ENCODE measurements at places on chromosomes 13 and 19. TPM values are rescaled to one million over a fixed set of nuclear protein-coding genes. Genes with fewer than 3 reads are reported as not detected.

GRCh38 chr13:25114220-25114619 lies 18.3 kb downstream of the PABPC3 start:
- peak; percentile 28 for DNase-seq

The ENOX1 gene
- not detected for total RNA-seq

DNA sequence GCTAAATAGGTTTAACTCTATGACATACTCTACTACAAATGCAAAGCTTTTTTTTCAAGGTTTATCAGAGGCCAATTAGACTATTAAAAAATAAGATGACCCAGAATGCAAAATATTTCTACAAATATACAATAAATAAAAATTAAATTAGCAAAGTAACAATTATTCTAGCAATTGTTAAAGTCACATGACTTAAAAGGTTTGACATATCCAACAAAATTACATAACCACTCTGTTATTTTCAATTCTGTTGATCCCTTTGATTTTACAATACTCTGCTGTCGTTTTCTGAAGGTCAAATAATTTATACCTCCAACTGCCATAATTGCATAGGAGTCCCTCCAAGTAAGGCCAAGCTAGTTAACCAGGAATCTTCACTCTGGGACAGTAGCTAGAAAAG lies 292.6 kb upstream of the MIR17HG start:
- DNase-seq = no peak

The MTUS2 gene
- total RNA-seq = 0.13 TPM

The IFNL4 gene
- not detected for total RNA-seq

- no peak for DNase-seq
Observed at GRCh38 chr13:100106005-100106404, 17.1 kb downstream of the PCCA start.

GRCh38 chr13:48234566-48235340 lies 1.7 kb downstream of the ITM2B start:
- no peak for DNase-seq

The CCL25 gene
- 158 TPM for total RNA-seq

The ZSCAN4 gene
- not detected for total RNA-seq

DNA sequence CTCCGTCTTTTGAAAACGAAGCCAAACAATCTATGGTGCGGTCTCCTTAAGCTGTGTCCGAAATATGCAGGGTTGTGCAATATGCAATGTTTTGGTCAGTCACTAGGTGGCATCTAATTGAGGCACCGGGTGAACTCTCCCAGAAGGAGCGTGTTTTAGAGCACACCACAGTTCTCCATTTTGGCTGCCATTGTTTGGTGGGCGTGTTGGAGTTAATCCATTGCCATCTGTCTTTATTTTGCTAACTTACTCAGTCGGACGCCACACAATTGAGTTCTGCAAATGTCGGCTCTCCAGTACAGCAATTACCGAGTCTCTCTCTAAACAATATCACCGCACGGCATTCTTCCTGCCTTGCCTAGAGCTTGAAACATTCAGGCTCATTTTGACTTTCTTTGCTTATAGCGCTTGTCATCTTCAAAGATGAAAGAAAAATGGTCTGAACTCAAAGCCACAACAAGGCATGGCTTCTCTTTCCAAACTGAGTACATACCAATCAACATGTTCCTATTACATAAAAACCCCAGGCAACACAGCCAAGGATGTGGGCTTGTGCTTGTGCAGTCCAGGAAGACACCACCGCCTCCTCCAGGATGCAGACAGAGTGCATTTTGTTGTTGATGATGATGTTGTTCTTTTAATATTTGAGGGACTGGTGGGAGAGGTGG lies 182.0 kb upstream of the SERP2 start:
- DNase-seq = no peak

- no peak for DNase-seq
Observed at GRCh38 chr13:95893861-95894260, 159.3 kb downstream of the UGGT2 start.

The TMEM86B gene
- total RNA-seq = 39.8 TPM

The SMIM44 gene
- 11.0 TPM for total RNA-seq

The RFPL4A gene
- total RNA-seq = not detected

Measured in Peyer's patch (tissue), 4 donors.